Left cardiac atrium (tissue), 4 donors: ENCODE measurements at places on chromosomes 16 and 17.
A peak's percentile ranks its signal among the peaks of the same experiment; 100 is the strongest.

DNA sequence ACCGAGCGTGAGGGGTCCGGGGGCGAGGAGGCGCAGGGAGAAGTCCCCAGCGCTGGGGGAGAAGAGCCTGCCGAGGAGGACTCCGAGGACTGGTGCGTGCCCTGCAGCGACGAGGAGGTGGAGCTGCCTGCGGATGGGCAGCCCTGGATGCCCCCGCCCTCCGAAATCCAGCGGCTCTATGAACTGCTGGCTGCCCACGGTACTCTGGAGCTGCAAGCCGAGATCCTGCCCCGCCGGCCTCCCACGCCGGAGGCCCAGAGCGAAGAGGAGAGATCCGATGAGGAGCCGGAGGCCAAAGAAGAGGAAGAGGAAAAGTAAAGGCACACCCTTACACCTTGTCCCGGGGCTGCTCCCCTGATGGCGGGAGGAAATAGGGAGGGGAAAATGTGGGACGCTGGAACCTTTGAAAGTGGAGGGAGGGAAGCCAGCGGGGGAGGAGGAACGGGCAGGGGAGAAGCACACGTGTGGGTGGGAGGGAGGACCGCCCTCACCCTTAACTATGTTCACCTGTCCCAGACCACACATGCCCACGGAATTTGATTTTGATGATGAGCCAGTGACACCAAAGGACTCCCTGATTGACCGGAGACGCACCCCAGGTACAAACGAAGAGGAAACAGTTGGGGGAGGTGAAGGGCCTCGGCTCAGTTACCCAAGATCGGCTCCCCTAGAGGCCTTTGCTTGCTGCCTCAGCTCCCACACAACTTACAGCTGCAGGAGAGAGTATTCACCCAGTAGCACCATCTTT is 916 bp downstream of the PAGR1 start:
- peak; percentile 79 for DNase-seq

DNA sequence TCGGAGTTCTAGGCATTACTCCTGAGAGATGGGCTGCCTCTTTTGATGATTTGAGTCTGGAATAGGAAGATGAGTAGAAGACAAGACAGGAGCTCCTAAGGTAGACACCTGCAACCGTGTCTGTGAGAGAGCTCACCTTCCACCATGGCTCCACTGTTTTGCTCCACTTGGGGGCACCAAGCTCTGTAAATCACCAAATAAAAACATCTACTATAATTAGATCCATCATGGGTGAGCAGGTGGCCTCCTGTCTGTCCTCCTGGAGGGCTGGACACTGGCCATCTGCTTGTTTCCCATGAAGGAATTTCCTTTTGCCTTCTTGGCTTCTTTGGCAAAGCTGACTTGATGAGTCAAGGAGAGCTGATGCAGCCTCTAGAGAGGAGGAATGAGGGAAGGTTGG is 179.0 kb downstream of the HAPSTR1 start:
- DNase-seq, result no peak

DNA sequence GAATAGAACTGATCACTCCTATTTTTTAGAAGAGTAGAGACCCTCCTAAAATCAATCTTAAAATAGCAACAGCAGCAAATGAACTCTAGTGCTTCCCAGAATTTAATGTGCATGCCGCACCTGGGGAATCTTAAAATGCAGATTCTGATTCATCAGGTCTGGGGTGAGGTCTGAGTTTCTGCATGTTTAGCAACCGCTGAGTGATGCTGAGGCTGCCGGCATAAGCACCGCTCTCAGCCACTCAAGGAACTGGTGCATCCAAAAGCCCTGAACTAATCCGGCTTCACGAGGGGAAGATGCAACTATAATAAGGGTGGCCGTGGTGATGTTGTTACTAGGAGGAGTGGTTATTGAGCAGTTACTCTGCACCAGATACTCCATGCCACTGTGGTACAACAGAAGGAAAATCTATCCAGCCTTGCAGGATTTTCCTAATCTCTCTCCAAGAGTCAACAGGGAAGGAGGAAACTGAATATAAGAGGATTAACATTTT is 19.7 kb downstream of the SDK2 start:
- DNase-seq, result no peak

GRCh38 chr16:10037751-10038150 is 144.5 kb downstream of the GRIN2A start:
- no peak for DNase-seq

DNA sequence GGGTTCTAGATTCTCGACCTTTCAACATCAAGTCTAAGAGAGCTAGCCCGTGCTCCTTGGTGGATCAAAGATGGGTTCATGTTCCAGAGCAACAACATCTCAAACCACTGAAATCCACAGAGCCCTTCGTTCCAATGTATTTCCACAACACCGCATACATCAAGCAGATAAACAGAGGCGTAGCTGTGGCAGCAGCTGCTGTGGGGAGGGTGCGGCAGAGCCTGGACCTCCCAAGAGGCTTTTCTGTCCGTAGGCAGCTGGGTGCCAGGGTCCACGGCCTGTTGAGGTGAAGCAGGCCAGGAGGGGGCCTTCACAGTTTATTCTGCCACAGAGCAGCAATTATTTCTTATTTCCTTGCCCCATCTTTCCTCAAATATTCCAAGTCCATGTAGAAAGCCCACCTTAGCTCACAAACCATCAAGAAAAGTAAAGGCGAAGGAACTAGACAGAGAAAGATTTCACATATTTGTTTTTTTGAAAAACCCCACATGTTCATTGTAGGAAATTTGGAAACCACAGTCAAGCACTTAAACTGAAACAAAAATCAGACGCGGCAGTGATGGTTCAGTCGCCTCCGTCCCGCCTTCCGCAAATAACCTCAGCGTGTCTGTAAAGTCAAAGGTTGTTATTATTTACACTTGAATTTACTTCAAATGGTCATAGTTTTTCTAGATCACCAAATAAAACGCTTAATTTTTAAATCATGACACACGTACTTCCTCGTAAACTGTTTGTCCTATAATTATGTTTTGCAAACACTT is 144.6 kb upstream of the FOXF1 start:
- no peak for DNase-seq

- DNase-seq, result peak; percentile 47
Observed at GRCh38 chr17:7435676-7436555, 681 bp downstream of the TMEM102 start.

DNA sequence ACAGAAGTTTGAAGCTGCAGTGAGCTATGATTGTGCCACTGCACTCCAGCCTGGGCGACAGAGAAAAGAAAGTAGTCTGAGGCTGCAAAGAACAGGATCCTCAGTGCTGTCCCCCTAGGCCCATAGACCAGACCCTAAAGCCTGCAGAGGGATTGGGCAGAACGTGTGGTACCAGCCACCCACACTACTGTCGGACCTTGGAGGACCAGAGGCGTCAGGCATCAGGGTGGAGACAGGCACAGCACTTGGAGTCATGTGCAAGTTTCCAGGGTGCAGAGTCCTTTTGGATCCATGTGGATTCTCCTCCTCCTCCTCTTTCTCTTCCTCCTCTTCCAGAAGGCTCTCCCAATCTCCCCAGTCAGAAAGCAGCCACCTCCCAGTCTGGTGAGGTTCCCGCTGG is 2.2 kb downstream of the SDR42E2 start:
- DNase-seq, result no peak

- DNase-seq, result peak; percentile 92
Observed at GRCh38 chr17:17839791-17840707, 3.3 kb upstream of the SREBF1 start.

- DNase-seq, result no peak
Observed at GRCh38 chr17:63295288-63295687, 150.8 kb downstream of the CYB561 start.

DNA sequence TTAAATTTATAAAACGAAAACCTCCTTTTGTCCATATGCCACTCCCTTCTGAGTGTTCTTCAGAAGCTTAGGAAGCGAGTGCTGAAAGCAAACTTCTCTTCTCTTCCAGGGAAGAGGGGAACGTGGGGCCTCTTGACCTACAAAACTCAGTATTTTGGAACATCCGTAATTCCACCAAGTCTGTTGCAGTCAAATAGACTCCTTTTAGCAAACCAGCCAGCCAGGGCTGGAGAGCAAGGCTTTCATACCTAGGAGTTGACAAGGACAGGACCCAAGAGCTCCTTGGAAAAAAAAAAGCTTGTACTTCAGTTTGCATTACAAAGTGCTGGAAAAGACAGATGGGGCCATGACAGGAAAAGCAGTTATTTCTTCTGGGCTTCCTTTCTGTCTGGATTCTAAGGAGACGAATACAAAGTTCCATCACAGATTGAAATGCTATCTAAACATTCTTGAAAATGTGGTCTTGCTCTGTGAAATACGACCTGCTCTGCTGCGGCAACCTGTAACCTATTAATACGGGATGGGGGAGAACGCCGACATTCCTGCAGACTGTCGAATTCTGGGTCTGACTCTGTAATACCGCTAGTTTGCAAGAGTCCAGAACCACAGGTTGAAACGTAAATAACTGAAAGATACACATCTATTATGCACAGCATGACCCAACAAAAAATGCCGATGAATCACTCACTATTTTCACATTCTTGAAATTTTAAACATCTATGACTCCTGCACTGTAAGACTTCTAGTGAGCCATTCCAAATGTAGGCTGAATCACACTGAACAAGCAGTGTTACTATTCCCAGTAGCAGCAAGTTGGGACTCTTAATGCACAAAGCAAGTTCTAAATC is 20.6 kb downstream of the VPS53 start:
- no peak for DNase-seq

GRCh38 chr16:57781741-57782606 is 20.3 kb downstream of the KIFC3 start:
- no peak for DNase-seq

GRCh38 chr17:32345951-32346600 is 3.9 kb upstream of the ZNF207 start:
- DNase-seq, result no peak

DNA sequence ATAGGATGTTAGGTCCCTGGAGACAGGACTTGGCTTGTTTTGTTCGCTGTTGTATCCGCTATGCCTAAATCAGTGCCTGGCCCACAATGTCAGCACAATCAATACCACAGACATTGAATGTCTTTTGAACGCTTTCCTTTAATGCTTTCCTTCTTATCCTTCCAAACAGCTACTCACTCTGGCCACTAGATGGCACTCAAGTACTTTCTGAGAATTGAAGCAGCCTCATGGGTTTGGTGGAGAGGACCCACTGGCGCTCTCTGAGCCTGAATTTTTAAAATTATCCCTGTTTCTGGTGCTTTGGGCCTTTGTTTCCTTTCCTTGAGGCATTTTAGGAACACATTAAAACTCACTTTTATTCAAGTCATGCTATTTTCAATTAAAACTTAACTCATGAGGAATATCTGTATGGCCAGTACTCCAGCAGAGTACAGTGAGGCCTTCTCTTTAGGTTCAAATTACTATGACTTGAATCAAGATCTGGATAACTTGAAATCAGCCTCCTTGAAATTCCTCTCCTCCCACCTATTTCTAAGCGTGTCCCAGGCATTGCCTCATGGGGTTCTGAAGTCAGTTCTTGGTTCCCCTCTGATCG is 3.2 kb upstream of the NLRP1 start:
- no peak for DNase-seq

GRCh38 chr17:65850486-65850885 is 289.0 kb upstream of the AXIN2 start:
- DNase-seq, result no peak

DNA sequence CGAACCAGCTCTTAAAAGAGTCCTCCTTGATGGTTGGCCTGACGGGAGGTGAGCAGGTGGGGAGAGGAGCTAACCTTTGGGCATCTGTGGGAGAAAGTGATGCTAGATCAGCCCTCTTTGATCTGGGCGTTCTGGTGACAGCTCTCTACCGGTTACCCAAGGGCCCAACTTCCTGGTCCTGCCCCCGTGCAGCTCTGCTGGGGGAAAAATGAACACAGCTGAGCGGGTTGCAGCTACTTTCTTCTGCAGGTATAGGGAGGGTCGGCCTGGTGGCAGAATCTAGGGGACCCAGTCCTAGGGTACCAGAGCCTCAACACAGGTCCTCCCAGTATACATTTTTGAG is 2.9 kb downstream of the SHISA9 start:
- DNase-seq, result no peak

DNA sequence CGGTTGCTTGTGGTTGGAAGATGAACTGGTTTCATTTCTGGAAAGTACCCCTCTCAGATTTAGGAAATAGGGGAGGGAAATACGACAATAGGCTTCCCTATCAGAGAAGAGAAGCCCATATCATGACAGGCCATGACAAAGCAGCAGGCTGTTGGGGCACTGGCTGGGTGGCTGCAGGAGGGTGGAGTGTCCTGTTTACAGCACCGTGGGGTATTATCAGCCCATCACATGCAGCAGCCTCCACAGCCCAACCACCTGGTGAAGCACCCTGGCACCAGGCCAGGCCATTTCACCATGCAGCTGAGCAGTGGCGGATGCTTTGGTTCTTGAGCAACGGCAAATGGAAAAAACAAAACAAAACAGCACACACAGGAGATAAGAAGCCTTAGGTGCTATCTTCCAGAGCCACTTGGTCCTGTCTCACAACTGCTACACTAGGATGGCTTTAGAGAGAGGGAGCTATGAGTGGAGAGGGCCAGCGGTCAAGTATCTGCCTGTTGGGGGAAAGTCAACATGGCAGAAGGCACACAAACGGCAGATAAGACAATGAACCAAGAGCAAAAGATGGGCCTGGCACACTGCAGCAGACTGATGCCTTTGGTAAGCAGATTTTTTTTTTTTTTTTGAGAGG is 24.2 kb downstream of the FAM117A start:
- DNase-seq, result peak; percentile 90

DNA sequence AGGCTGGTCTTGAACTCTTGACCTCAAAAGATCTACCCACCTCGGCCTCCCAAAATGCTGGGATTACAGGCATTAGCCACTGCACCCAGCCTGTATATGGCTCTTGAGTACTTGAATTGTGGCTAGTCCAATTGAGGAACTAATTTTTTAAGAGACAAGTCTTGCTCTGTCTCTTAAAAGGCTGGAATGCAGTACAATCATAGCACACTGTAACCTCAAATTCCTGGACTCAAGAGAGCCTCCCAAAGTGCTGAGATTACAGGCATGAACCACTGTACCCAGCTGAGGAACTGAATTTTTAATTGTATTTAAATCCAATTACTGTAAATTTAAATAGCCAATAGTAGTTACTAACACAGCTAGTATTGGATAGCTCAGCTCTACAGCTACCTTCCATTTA is 50.6 kb downstream of the MED13 start:
- DNase-seq, result no peak

GRCh38 chr17:50326831-50327364 is 19.0 kb upstream of the XYLT2 start:
- DNase-seq, result no peak

DNA sequence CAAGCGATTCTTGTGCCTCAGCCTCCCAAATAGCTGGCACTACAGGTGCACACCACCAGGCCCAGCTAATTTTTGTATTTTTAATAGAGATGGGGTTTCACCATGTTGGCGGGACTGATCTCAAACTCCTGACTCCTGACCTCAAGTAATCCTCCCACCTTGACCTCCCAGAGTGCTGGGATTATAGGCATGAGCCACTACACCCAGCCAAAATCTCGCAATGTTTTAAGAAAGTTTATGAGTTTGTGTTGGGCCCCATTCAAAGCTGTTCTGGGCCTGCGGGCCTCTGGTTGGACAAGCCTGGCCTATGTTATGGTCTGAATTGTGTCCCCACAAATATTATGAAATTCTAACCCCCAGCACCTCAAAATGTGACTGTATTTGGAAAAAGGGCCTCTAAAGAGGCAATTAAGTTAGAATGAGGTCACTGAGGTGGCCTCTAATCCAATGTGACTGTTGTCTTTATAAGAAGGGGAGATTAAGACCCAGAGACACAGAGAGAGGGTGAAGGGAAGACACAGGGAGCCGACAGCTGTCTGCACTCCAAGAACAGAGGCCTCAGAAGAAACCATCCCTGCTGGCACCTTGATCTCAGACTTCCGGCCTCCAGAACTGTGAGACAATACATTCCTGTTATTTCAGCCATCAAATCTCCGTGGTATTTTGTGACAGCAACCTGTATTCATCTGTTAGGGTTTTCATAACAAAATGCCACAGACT is 469.9 kb downstream of the HS3ST4 start:
- DNase-seq, result no peak
